Activated naive CD4-positive, alpha-beta T cell treated with anti-CD3 and anti-CD28 coated beads, Interleukin-2, amount 50 U/mL, for 16 hours (primary cell): ENCODE measurements at places on chromosomes 4 and X.

- no peak for DNase-seq
Observed at GRCh38 chr4:79603681-79604080, 195.7 kb upstream of the GK2 start.

GRCh38 chrX:15497865-15498264 lies 2.7 kb upstream of the BMX start:
- DNase-seq, result peak; percentile 41

DNA sequence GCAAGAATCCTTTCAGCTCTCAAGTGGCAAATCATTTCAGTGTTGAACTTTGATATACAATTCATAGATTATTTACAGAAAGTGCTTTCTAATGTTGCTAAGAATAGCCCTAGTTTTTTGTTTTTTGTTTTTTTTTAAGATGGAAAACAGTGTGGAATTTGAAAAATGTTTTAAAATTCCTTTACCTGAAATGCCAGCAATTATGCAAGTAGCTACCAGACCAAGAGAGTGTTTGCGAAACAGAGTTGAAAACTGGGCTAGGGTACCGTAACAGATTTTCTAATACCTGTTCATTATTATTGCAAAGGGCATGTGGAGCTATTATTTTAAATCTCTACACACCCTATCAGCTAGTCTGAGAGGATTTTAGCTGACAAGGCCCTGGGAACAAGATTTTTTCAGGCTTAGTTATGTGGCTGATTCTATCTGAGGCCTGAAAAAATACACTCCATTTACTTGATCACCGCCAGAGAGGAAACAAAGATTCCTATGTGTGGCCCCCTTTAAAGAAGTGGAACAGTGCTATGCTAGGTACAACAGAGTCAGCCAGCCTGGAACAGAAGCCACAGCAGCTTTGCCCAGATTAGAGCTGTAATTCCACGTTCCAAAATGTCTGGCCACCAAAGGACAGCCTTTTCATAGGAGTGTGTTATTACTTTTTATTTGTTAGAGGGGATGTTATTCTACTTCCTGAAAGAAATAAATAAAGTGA lies 46.9 kb upstream of the SLC39A8 start:
- no peak for DNase-seq

- no peak for DNase-seq
Observed at GRCh38 chr4:140472156-140472555, 25.9 kb downstream of the MGAT4D start.

GRCh38 chr4:176794651-176795050 lies 1.9 kb upstream of the VEGFC start:
- DNase-seq, result no peak

GRCh38 chr4:8894424-8894816 lies 22.8 kb upstream of the HMX1 start:
- DNase-seq, result no peak

DNA sequence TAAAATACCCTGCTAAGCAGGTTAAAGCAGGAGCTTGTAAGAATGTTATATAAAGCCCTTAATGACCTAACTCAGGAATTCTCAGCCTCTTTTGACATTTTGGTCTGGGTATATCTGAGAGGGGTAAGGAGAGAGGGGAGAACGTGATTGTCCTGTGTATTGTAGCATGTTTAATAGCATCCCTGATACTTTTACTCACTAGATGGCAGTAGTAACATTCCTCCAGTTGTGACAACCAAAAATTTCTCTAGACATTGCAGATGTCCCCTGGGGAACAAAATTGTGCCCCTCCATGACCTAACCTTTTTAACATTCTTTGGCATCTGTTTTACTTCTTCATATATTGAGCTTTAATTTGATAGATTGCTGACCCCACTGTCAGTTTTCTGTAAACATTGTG lies 17.9 kb downstream of the SMARCA5 start:
- DNase-seq, result no peak

DNA sequence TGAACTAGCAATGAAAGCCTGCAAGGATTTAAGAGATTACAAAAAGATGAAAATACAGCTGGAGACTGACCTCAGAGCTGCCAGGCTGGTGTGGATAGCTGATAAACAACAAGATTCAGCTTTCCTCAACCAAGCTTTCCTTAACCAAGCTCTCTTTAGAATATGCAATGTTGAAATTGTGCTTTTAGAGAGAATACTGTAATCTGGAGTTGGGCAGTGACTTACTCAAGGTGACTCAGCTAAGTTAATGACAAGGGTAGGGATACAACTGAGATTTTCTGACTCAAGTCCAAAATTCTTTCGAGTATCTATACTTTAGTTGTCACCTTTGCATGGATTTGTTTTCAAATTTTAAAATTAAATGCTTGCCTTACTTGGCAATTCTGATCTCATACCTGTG lies 98.0 kb downstream of the AMMECR1 start:
- no peak for DNase-seq

GRCh38 chr4:104795264-104795939 lies 300.7 kb upstream of the CXXC4 start:
- no peak for DNase-seq

DNA sequence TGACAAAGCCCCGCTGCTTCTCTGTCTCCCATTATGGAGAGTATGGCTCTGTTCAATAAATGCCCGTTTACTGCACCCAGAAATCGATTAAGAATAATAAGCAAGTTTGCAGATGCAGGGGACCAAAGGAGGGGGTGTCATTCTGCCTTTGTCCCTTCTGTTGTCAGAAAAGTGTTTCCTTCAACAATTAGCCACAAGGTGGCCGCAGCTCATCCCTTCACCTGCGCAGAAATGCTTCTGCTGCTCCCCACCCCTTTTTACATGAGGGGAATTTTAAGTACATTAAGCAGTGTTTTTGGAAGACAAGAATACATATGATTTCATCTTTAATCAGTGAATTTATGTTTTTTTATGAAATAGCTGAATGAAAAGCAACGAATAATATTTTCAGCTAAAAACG lies 175.6 kb upstream of the ARX start:
- DNase-seq, result no peak

DNA sequence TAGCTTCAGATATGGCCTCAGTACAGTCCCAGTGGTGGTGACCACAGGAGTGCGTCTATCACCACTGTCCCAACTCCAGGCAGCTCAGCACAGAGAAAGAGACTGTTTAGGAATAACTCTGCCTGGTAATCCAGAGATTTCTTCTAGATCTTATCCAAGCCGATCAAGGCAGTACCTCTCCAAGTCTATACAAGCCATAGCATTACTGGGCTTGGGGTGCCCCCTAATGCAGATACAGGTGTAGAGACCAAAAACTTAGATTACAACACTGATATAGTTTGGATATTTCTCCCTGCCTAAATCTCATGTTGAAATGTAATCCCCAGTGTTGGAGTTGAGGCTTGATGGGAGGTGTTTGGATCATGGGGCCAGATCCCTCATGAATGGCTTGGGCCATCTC lies 100.9 kb downstream of the PTCHD1 start:
- no peak for DNase-seq

- no peak for DNase-seq
Observed at GRCh38 chrX:33041141-33041540, 170.2 kb downstream of the DMD start.

DNA sequence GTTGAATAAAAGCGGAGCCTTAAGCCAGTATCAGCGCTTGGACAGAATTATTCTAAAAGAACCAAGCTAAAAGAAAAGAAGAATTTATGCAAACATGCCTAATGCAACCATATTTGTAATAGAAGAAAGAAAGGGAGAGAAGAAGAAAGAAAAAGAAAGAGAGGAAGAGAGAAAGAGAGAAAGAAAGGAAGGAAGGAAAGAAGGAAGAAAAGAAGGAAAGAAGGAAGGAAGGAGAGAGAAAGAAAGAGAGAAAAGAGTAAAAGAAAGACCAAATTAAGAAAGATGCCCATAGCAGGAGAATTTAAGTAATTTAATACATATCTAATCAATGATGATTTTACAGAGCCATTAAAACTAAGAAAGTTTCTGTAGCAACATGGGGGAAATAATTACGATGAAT lies 30.9 kb upstream of the TMEM150C start:
- no peak for DNase-seq

- no peak for DNase-seq
Observed at GRCh38 chr4:128536746-128537145, 249.1 kb upstream of the PGRMC2 start.

DNA sequence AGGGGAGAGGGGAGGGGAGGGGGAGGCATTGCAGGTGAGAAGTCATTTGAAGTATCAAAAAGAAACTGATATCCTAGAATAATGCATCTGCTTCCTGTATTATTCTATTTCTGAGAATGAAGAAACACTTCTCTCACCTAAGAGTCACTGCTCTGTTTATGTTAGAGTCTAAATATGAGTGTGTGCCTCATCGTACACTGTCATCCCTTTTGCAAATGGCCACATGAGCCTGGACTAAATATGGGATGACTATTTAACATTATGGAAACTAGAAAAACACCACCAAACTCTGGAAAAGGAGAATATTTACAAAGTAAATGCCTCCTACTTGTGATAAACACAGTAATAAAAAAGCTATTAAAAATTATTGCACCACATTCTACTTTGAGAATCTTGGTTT lies 146.4 kb upstream of the NOCT start:
- DNase-seq, result no peak

- DNase-seq, result no peak
Observed at GRCh38 chrX:67544281-67545035, 637 bp downstream of the AR start.

GRCh38 chr4:84434344-84434743 lies 64.7 kb downstream of the NKX6-1 start:
- no peak for DNase-seq

- DNase-seq, result no peak
Observed at GRCh38 chr4:16942491-16942890, 44.0 kb upstream of the LDB2 start.

DNA sequence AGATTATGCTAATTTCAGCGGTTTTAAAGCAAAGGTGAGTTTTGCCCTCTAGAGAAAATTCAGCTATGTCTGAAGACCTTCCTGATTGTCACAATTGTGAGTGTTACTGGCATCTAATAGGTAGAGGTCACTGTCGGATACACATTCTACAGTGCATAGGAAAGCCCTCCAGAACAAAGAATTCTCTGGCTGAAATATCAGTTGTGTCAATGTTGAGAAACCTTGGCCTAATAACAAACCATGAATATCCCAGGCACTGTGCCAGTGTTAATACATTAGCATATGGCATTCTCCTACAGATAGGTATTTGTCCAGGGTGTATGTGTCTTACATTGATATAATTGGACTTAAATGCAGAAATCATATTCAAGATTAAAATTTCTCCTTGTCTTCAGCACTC lies 294.3 kb downstream of the FSTL5 start:
- DNase-seq, result no peak

GRCh38 chr4:33837043-33837838 lies 2407.1 kb downstream of the ARAP2 start:
- no peak for DNase-seq

DNA sequence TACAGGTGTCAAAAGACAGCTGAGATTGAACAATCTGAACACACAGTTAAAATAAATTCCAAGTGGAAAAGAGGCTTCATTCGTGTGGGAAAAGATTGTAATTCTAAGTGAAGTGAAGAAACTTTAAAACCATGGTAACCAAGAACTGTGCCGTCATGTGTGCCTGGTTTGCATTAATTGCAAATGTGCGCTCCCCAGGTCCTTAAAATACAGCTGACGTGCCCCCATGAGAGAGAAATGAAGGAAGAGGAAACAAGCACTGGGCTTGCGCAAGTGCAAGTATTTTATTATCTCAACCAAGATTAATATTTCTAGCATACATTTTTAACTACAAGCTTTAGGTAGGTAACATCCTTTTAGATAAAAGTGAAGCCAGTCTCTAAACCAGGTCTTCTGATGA lies 92.5 kb downstream of the PARM1 start:
- no peak for DNase-seq

DNA sequence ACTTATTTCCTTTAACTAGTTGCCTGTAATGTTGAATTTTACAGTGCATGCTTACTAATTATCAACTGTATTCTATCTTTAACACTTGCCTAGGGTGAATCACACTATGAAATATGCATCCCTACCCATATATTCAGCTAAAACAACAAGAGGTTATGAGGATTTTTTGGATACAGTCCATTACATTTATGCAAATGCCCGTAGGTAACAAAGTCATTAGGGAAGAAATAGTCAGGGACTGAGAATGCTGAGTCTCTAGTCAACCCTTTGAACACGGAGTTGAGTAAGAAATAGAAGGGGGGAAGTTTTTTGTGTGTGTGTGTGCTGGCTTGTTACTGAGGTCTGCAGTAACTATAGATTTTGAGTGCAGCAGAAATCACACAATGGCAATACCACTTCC lies 26.1 kb upstream of the CBLL2 start:
- no peak for DNase-seq

- DNase-seq, result no peak
Observed at GRCh38 chr4:15809058-15809457, 30.9 kb downstream of the CD38 start.

- DNase-seq, result no peak
Observed at GRCh38 chr4:122958505-122958904, 36.1 kb upstream of the NUDT6 start.

DNA sequence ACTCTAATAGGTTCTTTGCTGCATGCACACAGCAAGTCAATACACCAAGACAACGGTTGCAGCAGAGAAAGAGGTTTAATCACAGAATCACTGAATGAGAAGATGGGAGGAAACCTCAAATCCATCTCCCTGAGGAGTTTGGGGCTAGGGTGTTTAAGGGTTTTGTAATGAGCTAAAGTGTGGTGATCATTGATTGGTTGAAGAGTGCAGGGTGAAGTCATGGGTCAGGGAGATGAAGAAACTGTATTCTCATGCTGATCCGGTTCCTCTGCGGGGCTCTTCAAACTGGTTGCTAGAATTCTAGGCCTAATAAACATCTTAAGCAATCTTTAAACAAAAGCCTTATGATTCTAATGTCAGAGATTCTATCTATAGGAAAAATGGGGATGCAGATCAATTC lies 432.5 kb upstream of the FAM47C start:
- no peak for DNase-seq

GRCh38 chr4:150375025-150375424 lies 206.9 kb upstream of the MAB21L2 start:
- DNase-seq, result no peak

- DNase-seq, result no peak
Observed at GRCh38 chrX:130788786-130789581, 114.0 kb downstream of the ENOX2 start.

DNA sequence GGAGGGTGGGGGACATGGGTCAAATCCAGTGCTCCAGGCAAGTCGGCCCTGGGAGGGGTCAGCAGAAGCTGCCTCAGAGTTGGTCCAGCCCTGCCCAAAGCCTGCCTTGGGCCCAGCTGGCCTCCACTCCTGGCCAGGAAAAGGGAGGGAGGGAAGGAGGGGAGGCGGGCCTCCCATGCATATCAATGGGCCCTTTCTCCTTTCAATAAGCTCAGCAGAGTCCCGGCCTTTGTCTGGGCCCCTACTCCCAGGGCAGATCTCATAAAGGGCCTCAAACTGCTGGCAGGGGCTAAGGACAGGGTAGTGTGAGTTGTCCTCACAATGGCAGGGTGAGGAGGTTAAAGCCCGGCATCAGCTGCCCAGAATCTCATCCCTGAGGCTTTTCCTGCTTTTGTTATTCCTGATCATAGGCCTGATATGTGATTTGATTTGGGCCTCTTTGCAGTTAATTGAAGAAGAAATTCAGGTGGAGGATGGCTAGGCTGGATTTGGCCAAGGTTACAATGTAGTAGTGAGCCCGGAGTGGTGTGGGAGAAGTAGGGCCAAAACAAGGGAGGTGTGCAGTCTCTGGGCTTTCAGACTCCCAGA lies 121.1 kb upstream of the ATP6AP2 start:
- no peak for DNase-seq

GRCh38 chrX:115058276-115058675 lies 40.9 kb upstream of the IL13RA2 start:
- DNase-seq, result no peak

- DNase-seq, result no peak
Observed at GRCh38 chrX:23732704-23733103, 10.4 kb downstream of the ACOT9 start.
